ENCODE measurements at places on chromosomes 12 and 14.

GRCh38 chr12:120886199-120887018 is 17.7 kb downstream of the SPPL3 start:
- no peak for DNase-seq

GRCh38 chr12:127600211-127600610 is 666.8 kb upstream of the TMEM132C start:
- no peak for DNase-seq

- peak; percentile 40 for DNase-seq
These were observed 448.5 kb downstream of the TMEM121 start for GRCh38 chr14:105974902-105975301.

DNA sequence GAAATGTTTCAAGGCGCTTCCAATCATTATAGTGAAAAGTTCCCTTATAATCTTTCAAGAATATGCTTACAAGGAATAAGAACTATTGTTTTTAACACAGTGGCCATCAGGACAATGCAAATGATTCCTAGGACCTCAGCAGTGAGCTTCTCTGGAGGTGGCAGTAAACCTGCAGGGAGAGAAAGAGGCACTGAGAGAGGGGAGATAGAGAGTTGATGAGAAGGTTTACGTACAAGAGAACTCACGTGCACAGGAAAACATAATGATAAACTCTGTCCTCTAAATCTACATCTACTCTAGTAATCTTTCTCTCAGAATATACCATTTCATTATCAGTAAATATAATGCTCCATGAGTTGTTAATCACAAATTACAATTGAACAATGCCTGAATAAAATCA is 715 bp downstream of the KLRC4 start:
- DNase-seq: no peak

DNA sequence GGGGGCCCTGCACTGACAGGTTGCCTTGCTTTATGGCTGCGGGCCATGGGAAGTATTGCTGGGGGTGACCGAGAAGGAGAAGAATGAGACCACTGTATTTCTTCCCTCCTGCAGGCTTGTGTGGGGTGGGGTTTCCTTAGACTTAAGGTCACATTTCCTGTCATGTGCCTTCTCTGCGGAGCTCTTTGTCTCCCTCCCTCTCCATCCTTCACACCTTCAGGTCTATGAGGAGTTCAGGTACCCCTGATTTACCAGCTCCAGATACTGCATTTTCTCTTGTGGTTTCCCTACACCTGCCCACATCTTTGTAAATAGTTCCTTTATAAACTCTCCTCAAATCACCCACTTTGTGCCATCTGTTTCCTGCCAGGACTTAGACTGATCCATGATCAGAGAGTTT is 3.6 kb downstream of the FNTB start:
- no peak for DNase-seq

DNA sequence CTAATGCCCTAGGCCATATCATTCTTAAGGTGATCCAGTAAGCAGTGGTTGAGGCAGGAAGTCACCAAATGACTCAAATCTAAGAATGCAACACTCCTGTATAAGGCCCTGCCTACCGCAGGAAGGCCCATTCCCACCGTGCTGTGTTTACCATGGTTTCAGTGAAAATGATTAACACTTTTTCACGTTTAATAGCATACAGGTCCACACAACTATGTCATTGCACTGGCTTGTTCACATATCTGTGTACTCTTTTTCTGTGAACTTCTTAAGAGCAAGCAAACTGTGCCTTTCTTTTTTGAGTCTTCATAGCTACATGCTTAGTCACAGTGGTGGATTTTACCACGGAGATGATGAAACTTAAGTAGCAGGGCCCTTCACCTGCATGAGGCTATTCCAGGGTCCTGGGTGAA is 214.9 kb downstream of the CNTN1 start:
- DNase-seq: no peak

DNA sequence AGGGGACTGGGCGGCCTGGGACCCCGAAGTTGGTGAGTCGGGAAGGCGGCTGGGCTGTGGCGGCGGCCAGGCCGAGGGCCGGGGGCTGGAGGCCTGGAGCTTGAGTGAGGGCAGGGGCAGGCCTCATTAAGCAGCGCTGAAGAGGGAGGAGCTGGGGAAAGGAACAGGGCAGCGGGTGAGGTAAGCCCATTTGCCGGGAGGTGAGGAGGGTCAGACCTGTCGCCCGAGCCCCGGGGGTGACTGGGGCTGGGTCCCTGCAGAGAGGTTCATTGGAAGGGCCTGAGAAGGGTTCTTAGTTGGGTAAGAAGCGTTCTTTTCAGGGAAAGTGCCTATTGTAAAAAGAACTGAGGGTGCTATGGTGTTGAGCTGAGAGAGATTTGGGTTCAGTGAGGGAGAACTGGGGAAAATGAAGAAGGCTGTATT is 441 bp downstream of the RAB5B start:
- DNase-seq: no peak

- DNase-seq: no peak
These were observed 64.9 kb upstream of the STRN3 start for GRCh38 chr14:31090883-31091764.

- no peak for DNase-seq
These were observed at the start of gene CRIP2 for GRCh38 chr14:105474483-105475268. Gene CRIP2 (plus strand): TSS chr14:105474821. CDS start chr14:105474863, 42 bp downstream.

DNA sequence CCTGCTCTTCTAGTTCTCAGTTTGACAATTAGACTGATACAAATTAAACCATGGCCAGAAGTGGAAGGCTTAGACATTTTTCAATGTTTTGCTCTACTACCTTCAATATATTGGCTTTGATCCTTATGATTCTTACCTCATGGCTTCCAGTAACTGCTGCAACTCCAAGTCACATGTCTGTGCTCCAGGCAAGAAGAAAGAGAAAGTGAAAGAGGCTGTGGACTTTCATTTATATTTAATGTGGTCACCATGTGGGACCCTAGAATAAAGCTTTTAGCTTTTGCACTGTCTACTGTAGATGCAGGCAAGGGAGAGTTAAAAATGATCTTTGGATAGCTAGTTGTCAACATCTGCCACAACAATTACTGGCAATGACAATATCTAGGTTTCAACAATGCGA is 214.3 kb upstream of the PDE3A start:
- DNase-seq: no peak

GRCh38 chr12:1182069-1182468 is 191.0 kb downstream of the ERC1 start:
- DNase-seq: no peak

GRCh38 chr12:10614056-10614370 is 604 bp upstream of the MAGOHB start:
- DNase-seq: no peak

- no peak for DNase-seq
These were observed 24.3 kb downstream of the PPP1CC start for GRCh38 chr12:110718222-110718908.

GRCh38 chr14:32009976-32010581 is 67.0 kb upstream of the ARHGAP5 start:
- no peak for DNase-seq

- peak; percentile 7 for DNase-seq
These were observed 12.2 kb downstream of the TEP1 start for GRCh38 chr14:20400965-20401593.

- DNase-seq: no peak
These were observed 37.4 kb downstream of the GAS2L3 start for GRCh38 chr12:100610666-100611430.

- DNase-seq: no peak
These were observed 11.0 kb downstream of the ZFC3H1 start for GRCh38 chr12:71652656-71653055.

- DNase-seq: no peak
These were observed 254.6 kb downstream of the C12orf42 start for GRCh38 chr12:103241184-103241583.

GRCh38 chr12:12880537-12880936 is 10.8 kb upstream of the GPRC5A start:
- DNase-seq: no peak

DNA sequence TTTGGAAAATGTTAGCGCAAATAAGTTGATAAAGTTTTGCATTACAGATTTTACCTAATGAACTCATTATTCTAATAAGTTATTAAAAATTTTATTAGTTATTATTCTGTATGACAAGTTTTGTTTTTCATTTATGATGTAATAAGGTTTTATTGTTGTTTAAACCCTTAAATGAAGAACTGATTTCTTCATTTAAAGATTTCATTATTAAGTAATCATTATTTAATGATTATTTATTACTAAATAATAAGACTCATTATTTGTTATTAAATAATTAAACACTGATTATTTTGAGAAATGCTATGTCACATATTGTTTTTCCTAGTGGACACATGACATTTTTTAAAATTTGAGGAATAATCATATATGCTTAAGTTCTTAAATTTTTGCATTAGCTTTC is 34.2 kb downstream of the USP15 start:
- DNase-seq: no peak

GRCh38 chr12:20055856-20056255 is 312.5 kb upstream of the PDE3A start:
- no peak for DNase-seq

DNA sequence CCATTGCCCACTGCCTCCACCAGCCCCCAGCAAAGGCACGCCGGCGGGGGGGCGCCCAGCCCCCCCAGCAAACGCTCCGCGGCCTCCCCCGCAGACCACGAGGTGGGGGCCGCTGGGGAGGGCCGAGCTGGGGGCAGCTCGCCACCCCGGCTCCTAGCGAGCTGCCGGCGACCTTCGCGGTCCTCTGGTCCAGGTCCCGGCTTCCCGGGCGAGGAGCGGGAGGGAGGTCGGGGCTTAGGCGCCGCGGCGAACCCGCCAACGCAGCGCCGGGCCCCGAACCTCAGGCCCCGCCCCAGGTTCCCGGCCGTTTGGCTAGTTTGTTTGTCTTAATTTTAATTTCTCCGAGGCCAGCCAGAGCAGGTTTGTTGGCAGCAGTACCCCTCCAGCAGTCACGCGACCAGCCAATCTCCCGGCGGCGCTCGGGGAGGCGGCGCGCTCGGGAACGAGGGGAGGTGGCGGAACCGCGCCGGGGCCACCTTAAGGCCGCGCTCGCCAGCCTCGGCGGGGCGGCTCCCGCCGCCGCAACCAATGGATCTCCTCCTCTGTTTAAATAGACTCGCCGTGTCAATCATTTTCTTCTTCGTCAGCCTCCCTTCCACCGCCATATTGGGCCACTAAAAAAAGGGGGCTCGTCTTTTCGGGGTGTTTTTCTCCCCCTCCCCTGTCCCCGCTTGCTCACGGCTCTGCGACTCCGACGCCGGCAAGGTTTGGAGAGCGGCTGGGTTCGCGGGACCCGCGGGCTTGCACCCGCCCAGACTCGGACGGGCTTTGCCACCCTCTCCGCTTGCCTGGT is at the start of gene CDKN1B:
TSS of gene CDKN1B (plus strand) at position 576 of the 793 bp plus-strand sequence. CDS start 472 bp downstream, outside the sequence.
- peak; percentile 64 for DNase-seq

DNA sequence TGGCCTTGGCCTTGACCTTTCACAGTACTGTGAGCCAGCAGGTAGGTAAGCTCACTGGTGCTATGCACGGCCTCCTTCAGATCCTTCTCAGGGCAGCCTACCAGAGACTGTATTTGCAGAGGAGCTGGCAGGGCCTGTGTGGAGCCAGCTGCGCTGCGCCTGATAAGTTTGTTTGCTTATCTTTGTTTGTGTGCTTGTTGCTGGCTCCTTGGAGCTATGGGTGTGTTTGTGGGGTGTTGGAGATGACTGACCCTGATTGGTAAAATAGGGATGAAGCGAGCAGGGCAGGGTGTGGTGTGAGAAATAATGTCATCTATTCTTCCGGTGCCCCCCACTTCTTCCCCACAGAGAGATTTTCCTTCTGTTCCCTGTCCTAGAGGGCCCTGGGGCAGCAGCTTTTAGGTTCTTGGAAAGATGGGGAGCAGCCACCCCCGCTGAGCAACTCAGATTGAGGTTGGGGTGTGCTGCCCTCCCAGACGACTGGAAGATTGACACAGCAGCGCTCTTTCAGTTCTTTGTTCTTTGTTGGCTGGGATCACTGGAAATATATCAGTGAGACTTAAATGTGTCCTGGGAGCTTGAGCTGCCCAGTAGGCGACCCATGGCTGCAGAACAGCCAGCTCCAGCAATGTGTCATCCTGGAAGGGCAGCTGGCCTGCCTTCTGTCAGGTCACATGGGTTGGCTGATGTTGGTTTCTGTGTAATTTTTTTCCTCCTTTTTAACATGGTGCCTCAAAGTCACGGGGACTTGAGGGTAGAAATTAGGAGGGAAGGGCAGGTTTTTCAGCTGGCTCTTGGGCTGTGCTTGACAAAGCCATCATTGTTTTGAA is 19.6 kb downstream of the MLXIP start:
- DNase-seq: no peak

- DNase-seq: no peak
These were observed 109.5 kb downstream of the SINHCAF start for GRCh38 chr12:31216479-31216878.

DNA sequence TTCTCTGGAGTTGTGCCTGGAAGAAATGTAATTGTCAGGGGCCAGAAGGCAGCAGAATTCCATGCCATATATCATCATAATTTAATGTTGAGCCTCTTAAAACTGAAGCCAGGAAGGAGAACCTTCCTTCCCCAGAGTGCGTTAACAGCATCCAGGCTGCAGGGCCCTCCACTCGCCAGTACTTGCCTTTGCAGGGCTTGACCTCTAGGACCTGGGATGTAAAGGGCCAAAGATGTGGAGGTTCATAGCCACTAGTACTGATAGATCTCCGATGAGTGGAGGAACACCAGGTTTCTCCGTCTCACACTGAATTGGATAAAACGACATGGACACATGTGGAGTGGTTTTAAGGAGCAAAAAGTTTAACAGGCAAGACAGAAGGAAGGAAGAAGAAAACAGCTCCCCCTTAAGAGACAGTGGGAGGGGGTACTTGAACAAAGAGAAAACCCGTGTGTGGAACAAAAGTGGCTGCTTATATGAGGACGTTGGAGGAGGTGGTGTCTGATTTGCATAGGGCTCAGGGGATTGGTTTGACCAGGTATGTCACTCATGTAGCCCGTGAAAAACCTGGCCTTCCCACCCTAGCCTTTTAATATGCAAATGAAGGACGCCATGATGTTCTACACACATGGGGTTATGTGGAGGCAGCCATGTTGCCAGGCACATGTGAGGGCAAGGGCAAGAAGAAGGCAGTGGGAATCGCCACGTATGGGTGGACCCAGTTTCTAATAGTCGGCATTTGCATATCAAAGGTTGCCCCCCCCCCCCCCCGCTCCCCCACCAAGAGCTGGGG is 38.8 kb upstream of the WSCD2 start:
- DNase-seq: no peak

DNA sequence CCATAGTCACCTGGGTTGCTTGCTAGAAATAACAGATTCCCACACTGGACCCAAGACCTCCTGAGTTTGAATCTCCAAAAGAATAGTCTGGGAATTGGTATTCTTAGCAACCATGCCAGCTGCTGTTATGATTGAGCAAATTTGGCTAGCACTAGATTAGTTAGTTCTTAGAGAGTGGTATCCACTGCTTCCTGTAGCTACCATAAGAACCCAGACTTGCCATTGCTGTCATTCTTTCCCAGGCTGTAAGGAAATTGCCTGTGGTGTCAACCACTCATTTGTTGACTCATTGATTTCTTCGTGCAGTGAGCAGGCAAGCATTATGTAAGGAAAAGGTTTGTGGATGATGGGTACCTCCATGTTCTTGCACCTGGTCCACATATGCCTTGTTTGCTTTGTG is 201.8 kb upstream of the RGS6 start:
- no peak for DNase-seq

Data from stimulated activated CD4-positive, alpha-beta T cell treated with anti-CD3 and anti-CD28 coated beads, Interleukin-1b, Interleukin-23, amount 100 ng/mL, for 1 hour (primary cell).